ENCODE measurements at places on chromosomes 2 and 18. TPM values are rescaled to one million over a fixed set of nuclear protein-coding genes. Genes with fewer than 3 reads are reported as not detected.

GRCh38 chr18:24669502-24669901, 209.1 kb downstream of the HRH4 start:
- no peak for DNase-seq

GRCh38 chr18:3130344-3130743, 89.4 kb downstream of the MYOM1 start:
- no peak for DNase-seq

- DNase-seq, result peak; percentile 71
Observed at GRCh38 chr2:128408349-128409305, 90.0 kb upstream of the HS6ST1 start.

- DNase-seq, result peak; percentile 22
Observed at GRCh38 chr2:124437811-124438210, 412.7 kb downstream of the CNTNAP5 start.

- DNase-seq, result no peak
Observed at GRCh38 chr18:34816183-34816582, 106.1 kb downstream of the DTNA start.

GRCh38 chr2:238501311-238501710, 74.6 kb downstream of the ASB1 start:
- no peak for DNase-seq

- no peak for DNase-seq
Observed at GRCh38 chr18:77422974-77423867, 173.6 kb downstream of the GALR1 start.

- DNase-seq, result no peak
Observed at GRCh38 chr2:69731147-69731970, 10.6 kb upstream of the ANXA4 start.

- DNase-seq, result peak; percentile 40
Observed at GRCh38 chr2:67616749-67617148, 219.6 kb downstream of the ETAA1 start.

DNA sequence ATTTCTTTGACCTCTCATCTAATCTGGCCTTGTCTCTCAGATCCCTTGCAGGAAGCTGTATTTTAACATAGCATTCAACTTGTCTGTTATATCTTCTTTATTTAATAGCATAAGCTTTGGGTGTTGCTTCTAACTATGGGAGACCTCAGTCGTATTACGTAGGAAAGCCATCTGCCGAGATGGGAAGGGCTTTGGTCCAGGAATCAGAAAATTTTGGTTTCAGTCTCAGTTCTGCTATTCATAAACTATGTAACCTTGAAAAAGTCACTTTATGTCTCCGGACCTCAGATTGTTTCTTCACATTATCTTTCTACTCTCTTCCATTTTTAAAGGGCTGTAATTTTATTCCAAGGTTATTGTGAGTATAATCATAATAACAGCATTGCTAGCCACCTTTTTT, 297.7 kb downstream of the SATB2 start:
- no peak for DNase-seq

DNA sequence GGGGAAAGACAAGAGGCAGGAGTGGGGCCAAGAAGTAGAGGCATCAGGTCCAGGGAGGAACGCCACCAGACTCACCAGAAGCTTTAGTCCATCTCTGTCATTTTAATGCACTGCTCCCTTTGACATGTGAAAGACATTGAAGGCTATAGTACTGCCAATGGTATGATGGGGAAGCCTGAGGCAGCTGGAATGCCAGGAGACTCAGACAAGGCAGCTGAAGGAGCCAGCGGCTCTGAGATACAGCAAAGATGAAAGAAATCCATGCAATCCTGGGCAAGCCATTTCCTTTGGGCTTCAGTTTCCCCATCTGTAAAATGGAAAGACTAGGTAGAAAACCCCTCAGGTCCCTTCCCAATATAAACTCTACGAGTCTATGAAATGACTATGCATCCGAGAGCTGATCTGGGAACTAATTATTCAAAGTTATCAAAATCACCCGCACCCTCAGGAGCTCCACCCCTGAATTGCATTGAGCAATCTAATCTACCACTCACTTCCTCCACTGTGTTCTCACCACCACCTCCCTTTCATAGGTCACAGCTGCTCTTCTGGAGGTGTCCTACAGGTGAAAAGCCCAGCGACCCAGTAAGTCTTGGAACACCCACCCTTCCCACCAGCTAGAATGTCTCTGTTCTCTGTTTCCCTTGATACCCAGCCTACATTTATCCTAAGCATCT, 3.1 kb downstream of the CXCR2 start:
- no peak for DNase-seq

GRCh38 chr2:46951290-46952064, 35.9 kb upstream of the MCFD2 start:
- DNase-seq, result no peak

- peak; percentile 45 for DNase-seq
Observed at GRCh38 chr2:239399433-239399920, 1.3 kb downstream of the HDAC4 start.

The CCDC85A gene
- 8.4 TPM for total RNA-seq

GRCh38 chr2:58289029-58289428, 47.9 kb upstream of the FANCL start:
- no peak for DNase-seq

GRCh38 chr18:13313006-13313686, 94.6 kb downstream of the LDLRAD4 start:
- DNase-seq, result no peak

The FAM228A gene
- not detected for total RNA-seq

GRCh38 chr2:230809677-230810251, 55.0 kb upstream of the ITM2C start:
- no peak for DNase-seq

The DSC2 gene
- total RNA-seq, result 27.7 TPM

The CCDC148 gene
- total RNA-seq, result 3.6 TPM

GRCh38 chr2:29520001-29520400, 401.4 kb downstream of the ALK start:
- DNase-seq, result no peak

DNA sequence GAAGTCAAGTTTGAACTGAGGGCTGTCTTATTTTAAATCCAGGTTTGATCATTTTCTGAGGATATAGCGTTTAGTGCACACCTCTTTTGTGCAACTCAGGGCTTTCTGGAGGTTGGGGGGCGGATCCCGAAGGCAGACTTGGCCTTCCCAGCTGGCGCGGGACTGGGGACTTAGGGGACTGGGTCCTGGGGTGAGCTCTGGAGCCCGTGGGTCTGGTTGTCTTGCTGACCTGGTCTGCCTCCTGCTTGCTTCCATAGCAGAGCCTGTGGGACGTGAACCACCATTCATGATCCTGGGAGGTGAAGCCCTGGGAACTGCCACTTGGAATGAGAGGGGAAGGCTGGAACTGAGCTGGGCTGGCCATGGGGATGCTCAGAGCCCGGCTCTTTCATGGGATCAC, 63.1 kb downstream of the AGAP1 start:
- DNase-seq, result no peak

The ACVR2A gene
- total RNA-seq, result 118 TPM

DNA sequence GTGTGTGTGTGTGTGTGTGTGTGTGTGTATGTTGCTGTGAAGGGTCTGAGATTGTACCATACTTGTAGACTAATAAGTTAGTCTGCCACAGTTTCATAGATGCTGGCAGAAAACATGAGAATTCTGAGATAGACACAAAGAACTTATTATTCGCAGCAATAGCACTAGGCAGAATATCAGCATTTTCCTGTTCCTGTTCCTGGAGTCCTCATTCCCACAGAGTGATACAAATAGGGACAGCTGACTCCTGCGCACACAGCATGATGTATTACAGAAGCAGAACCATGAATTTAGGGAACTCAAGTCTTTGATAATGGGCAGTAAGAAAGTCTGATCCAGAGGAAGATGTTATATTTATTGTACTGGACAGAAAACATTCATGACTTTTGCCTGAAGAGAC, 1466.3 kb downstream of the DPP10 start:
- no peak for DNase-seq

The ITPRIPL1 gene
- total RNA-seq, result 5.5 TPM

DNA sequence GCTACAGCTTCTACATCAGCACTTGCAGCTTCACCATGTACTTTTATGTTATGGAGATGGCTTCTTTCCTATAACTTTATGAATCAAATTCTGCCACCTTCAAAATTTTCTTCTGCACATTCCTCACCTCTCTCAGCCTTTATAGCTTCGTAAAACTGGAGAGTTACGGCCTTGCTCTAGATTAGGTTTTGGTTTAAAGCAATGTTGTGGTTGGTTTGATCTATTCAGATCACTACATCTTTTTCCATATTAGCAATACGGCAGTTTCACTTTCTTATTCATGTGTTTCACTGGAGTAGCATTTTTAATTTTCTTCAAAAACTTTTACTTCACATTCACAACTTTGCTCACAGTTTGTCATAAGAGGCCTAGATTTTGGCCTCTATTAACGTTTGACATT, 242.9 kb upstream of the GYPC start:
- no peak for DNase-seq

DNA sequence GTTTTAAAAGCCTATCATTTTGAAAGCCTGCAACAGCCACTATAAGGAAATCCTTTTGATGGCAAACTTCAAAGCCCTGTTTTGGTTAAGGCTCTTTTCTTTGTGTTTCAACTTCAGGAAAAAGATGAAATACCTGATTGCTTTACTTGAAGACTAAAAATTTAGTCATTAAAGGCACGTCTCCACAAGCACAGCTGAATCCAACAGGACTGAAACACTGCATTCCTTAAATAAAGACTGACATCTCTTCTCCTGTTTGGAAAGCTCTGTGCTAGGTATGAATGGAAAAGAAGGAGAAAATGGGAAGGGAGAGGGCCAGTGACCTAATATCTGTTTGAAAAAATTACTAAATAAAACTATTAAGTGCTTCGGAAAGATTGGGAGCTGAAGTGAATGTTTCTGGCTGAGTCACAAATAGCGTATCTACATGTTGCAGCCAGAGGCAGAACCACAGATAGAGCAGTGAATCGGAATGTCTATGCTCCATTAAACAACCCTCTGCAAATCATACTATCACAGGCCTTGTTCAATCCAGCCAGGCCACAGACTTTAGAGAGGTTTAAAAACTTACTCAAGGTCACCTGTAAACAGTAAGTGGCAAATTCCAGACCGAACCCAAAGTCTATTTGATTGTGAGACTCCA, 21.1 kb upstream of the RALBP1 start:
- DNase-seq, result peak; percentile 25

DNA sequence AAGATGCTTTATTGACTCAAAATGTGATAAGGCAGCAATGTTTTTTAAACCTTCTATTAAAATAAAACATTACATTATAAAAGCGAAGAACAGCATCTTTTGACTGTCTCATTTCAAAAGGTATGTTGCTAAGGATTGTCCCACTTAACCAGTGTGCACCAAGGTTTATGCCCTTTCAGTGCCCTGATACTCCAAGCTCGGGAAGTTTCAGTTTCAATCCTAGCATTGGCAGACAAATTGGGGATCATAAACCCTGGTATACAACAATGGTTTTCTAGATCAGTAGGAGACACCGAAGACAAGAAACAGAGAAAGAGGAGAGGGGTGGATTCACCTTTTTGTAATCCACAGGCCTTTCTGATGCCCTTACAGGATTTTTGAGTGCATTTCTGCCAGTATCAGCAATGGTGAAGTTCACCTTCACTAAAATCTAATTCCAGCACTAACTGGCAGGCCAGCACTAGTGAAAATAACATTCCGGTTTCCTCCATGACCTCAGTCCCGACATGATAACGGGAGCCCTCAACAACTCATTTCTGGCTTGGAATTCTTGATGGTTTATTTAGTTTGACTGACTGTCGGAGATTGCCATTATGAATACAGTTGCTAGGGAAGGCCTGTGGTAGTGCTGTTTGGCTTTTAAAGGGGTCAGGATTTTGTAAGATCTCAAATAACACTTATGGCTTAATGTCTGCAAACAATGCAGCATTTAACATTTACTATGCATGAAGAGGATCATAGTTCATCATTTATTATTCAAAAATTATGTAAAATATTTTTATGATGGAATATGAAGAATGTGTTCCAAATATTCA, 33.3 kb upstream of the FIGN start:
- DNase-seq, result no peak

- DNase-seq, result no peak
Observed at GRCh38 chr18:51852681-51853080, 487.3 kb upstream of the DCC start.

DNA sequence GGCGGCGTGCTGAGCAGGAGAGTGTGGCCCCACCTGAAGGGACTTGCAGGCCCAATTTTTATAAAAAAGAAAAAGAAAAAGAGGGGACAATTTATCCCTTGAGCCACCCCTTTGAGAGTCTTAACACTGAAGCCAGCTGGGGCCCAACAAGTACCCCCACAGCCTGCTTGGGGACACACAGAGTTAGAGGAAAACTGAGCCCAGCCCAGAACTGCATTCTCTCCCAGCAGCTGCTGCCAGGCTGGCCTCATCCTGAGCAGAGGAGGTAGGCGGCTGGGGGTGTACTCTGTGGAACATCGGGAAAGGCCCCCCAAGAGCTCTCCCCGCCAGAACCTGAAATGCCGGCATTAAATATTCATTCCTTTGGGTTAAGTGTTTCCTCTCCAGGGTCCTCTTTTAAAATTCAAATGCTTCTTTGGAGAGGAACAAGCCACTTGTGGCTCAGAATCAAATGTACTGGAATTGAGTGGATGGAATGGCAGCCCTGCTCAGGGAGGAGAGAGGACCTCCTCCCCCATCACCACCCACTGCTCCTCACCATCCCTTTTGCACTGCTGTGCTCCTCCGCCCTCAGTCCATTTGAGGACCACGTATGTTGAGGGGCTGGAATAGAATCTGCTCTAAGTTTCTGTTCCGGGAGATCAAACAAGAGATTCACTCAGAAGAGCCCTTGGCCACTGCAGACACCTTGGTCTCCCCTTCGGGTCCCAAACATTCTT, 45.6 kb downstream of the C1QL2 start:
- DNase-seq, result no peak

The MC5R gene
- 1.7 TPM for total RNA-seq

The RNF25 gene
- total RNA-seq, result 9.9 TPM

The EMX1 gene
- 3.6 TPM for total RNA-seq

The STAM2 gene
- total RNA-seq, result 48.2 TPM

The SCN3A gene
- total RNA-seq, result 11.8 TPM

The GALM gene
- 15.4 TPM for total RNA-seq

The TXNDC2 gene
- 5.1 TPM for total RNA-seq

- peak; percentile 7 for DNase-seq
Observed at GRCh38 chr2:33219850-33220275, 256.6 kb upstream of the RASGRP3 start.

DNA sequence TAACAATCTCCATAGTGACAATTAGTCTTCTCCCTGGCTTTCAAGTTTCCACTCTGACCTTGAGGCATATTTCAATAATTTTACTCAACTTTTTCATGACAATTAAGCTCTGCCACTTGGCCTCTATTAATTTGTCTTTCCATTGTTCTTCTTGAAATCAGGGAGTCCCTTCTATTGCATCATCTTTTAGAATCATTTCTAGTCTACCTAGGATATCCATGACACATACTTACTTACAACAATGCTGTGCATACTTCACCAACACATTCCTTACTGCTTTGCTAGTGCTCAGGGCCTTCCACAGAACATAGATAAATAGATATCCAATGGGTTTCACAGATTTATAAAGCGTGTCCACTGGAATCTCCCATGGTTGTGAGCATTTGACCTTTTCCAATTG, 331.5 kb upstream of the LRP1B start:
- DNase-seq, result no peak

The ATRAID gene
- 112 TPM for total RNA-seq

The ANKZF1 gene
- total RNA-seq, result 27.9 TPM

Measured in umbilical cord (tissue), 2 donors.